ENCODE measurements at places on chromosomes 7 and 10.

DNA sequence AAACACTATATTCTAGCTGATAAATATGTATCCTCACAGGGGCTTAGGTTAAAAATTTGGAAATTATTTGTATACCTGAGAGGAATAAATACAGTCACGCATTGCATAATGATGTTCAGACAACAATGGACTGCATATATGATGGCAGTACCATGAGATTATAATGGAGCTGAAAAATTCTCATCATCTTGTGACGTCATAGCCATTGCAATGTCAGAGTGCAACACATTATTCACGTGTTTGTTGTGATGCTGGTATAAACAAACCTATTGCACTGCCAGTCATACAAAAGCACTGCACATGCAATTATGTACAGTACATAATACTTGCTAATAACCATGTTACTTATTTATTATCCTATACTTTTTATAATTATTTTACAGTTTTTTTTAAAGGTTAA is 31.4 kb downstream of the STEAP1B start:
- DNase-seq: no peak

DNA sequence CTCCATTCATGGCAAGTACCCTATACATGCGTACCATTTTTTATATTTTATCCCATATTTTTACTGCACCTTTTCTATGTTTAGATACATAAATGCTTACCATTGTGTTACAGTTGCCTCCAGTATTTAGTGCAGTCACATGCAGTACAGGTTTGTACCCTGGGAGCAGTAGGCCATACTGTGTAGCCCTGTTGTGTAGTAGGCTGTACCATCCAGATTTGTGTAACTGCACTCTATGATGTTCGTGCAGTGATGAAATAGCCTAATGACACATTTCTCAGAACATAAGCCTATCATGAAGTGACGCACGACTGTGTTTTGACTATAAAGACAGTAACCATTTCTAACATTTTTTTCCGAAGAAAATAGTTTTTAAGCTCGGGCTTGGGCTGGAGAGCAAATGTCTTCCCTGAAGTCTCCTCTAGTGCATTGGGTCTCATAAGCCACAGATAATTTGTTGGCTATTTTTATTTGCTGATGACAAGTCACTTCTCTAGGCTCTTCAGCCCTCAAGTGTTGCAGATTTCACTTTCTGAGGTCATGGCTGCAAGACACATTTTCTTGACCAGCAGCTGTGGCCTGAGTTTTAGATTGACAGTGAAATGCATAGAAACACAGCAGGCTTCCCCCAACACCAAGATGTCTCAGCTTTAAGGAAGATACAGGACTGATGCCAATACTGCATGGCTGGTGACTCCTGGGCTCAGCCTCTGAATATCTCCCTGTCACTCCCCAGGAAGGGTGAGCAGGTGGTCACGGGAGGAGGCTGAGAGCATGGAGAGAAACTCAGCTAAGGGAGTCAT is 26.9 kb downstream of the EPDR1 start:
- DNase-seq: no peak

DNA sequence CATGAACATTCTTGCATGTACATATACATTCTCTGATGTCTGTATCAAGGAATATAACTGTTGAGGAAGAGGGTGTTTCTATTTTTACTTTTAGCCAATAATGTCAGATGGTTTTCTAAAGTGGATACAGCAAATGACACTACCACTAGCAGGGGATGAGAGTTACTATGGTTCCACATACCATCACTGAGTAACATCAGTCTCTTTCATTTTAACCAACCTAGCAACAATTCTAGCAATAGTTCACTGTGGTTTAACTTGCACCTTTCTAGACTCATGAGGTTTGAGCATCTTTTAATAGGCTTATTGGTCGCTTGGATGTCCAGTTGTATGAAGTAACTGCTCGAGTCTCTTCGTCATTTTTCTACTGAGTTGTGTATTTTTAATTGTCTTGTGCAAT is 68.5 kb upstream of the ZNF746 start:
- no peak for DNase-seq

GRCh38 chr7:16916105-16916639 is 34.4 kb upstream of the AGR3 start:
- DNase-seq: no peak

DNA sequence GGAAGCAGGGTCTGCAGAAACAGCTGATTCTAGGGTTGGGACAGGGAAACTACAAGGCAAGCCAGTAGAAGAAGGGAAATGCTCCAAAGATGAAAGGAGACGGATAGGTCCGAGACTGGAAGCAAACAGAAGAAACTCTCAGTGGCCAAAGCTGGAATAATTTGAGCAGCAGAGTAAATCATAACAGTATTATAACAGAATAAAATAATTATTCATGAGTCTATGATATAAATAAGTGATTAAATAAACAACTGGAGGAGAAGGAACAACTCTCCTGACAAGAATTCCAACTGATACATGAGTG is 27.6 kb downstream of the EZH2 start:
- no peak for DNase-seq

DNA sequence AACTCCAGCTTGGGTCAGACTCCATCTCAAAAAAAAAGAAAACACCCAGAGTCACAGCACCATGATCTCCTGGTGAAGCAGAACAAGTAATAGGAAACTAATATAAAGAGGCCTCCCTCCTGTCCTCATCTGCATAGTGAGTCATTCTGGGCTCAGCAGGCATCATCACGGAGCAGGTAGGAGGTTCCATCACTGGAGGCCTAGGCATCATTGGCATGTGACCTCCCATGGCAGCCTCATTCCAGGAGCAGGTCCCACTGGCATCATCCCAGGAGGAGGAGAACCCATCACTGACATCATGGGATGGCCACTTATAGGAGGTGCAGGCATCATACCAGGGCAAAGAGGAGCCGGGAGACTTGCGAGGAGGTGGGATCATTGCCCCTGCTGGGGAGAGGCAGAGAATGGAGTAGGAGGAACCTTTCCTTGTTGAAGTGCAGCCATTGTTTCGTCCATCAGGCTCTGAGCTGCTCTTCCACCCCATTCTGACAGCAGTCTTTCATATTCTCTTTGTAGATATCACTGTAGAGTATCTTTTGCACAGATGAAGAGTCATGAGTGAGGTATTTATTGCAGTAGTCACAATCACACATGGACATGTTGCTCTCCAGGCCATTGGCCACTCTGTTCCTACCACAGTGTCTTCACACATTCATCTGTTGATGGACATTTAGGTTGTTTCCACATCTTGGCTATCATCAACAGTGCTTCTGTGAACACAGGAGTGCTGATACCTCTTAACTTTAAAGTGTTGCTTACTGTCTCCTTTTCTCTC is 73.8 kb downstream of the OSBPL3 start:
- no peak for DNase-seq

- DNase-seq: no peak
These were observed 24.6 kb downstream of the PPP3CB start for GRCh38 chr10:73471226-73471625.

DNA sequence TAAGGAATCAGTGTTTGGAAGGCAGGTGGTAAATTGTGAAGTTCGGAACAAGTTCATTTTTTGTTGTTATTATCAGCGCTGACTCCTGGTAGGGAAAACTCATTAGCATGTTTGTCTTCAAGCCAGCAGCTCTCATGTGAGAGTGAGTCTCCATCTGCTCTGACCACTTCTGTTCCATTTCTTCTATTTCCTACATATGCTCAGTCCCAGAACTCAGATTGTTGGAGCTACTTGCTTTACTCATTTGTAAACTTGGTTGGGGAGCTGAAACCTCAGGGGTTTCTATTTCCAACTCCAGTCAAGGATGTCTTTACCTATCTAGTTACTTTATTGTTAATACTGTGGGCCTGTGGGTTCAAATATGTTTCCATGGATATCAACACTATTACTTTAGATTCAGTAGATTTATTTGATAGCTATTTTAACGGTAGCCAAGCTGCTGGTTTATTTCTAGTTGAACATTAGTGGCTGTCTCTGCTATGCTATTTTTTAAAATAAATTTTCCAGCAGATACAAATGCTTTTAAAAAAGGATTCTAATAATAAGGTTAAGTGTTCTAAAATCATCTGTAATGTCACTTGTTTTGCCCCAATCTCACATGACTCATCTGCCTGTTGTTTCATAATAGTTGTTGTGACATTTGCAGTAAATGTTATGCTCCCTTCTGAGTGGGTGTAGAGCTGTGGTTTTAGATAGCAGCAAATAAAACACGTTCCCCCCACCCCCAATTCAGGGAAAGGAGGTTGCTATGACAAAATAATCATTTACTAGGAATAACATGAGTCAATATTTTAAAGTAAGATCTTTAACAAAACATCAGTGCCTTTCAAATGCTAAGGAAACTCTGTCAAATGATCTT is 143.3 kb downstream of the HDAC9 start:
- no peak for DNase-seq

DNA sequence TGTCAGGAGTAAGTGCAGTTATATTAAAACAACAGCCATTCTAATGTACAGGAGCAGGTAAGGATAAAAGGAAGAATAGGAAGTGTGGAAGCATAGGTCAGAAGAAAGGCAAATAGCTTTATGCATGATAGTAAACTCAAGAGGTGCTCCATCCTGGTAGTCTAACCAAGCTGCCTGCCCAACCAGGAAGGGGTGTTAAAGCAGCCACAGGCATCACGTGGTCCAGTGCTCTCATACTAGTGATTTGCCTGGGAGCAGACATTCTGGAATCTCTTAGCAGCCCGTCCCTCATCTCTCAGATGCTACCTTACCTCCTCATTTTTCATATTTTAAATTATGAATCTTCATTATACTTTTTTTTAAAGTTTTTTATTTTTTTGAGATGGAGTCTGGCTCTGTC is 18.5 kb downstream of the ABRAXAS2 start:
- DNase-seq: no peak

- no peak for DNase-seq
These were observed 236.6 kb upstream of the TCF7L2 start for GRCh38 chr10:112713411-112713810.

DNA sequence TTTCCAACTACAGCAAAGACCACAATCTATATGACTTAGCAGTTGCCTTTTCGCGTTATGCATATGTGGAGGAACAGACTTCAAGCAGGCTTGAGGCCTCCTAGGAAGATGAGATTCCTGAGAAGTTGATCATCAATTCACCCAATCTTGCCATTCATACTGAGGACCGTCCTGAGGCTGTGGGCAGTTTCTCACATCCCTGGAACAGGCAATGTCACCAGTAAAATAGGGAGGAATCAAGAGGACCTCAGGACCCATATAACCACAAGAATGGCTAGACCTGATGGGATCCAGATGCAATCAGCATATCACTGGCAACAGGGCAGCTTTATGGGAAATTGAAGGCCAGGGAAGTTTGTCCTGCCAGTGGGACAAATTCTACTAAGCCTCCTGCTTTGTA is 17.3 kb downstream of the KDM7A start:
- DNase-seq: no peak

DNA sequence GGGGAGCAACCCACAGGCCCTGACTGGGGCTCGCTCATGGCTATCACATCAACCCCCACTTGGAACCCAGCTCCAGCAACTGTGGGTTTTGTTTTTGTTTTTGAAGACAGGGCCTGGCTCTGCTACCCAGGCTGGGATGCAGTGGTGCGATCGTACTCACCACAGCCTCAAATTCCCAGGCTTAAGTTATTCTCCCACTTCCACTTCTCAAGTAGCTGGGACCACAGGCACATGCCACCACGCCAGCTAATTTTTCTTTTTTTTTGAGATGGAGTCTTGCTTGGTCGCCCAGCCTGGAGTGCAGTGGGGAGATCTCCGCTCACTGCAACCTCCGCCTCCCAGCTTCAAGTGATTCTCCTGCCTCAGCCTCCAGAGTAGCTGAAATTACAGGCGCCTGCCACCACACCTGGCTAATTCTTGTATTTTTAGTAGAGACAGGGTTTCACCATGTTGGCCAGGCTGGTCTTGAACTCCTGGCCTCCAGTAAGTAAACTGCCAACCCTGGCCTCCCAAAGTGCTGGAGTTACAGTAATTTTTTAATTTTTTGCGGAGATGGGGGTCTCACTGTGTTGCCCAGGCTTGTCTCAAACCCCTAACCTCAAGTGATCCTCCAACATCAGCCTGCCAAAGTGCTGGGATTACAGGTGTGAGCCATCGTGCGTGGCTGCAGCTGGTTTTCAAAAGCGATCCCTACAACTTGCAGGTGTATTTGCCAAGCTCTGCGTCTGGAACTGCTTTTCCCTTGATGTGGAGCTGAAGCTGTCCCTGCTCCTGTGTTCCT is 228.7 kb downstream of the SKIDA1 start:
- DNase-seq: no peak

DNA sequence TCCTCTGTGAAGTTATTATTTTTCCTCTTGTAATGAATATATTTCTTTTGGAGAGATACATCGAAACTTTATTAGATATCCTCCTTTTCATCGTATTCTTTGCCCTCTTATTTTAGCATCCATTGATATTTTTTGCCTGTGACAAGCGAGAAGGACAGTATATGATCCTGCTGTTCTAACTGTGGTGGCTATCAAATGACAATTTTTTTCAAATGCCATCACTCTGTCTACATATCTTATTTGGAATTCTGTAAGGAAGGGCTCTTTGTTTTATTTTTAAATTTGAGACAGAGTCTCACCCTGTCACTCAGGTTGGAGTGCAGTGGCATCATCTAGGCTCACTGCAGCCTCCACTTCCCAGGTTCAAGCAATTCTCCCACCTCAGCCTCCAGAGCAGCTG is 128.5 kb downstream of the LYZL1 start:
- no peak for DNase-seq

- DNase-seq: no peak
These were observed 53.6 kb downstream of the KAT6B start for GRCh38 chr10:74880041-74880440.

- no peak for DNase-seq
These were observed 3.5 kb downstream of the TSC22D4 start for GRCh38 chr7:100475549-100475948.
